ENCODE measurements at places on chromosomes 6 and 20.

GRCh38 chr6:37486121-37486839 is 13.4 kb downstream of the CCDC167 start:
- DNase-seq = no peak

DNA sequence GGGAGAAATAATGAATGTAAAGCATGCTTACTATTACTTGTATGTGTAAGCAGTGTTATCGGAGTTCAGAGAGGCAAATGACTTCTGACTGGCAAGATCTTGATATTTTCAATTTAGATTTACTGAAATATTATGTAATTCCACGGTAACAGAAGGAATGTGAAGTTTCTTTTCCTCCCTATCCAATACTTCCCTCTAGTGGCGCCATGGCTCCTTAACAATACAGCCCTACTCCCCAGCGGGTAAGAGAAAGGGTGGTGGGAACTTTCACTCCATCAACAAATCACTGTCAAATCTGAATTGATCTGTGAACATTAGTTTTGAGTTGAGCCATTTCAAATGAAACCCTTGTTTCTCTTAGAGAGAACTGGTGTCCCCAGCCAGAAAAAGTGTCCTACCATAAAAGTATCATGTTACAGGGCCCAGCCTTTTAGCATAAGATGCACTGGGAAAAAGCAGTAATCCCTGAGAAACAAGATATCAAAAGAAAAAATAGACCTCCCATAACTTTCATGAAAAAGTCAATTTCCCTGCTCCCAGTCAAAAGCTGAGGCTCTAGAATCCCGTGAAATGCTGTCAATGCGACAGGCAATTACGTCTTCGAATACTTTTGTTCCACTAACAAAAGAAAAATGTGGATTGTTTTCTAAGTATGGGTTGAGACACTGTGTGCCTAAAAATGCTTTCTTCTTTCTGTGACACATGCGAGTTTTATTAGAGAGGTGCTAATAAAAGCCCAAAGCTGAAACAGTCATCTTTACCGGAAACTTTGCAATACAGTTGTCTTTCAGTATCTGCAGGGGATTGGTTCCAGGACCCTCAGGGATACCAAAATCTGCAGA is 12.9 kb downstream of the COX7A2 start:
- DNase-seq = no peak

DNA sequence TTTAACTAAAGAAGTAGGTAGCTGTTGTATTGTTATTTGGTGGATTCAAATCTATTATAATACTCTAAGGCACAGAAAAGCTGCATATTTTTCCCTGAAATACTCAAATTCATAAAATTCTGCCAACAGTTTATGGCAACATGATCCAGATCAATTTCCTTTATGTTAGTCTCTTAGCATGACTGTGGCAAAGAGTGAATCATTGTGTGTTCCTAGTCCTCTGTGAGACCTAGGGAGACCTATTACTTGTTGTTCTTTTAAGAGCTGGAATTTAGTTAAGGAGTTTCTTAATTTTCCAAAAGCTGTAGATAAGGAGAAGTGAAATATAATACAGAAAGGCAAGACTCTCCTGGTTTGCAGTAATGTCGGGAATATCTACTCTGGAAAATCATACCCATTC is 149.6 kb downstream of the RIMS1 start:
- DNase-seq = no peak

GRCh38 chr6:165557674-165558073 is 105.4 kb downstream of the PDE10A start:
- no peak for DNase-seq

DNA sequence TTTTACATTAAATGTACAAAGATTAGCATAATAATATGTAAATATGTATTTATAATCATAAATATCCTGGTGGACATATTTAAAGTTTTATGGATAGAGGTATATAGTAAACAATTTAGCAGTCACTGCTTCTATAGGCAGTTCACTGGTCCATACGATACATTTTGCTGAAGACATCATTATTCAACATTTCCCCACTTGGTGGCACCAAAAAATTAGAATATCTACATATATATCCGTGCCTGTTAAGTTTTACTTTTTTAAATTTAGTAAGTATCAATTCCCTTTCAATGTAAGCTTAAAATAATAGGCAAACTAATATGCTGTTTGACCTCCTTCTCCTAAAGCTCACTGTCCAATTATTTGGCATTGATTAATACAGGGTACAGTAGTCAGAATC is 64.2 kb downstream of the LMBRD1 start:
- no peak for DNase-seq

DNA sequence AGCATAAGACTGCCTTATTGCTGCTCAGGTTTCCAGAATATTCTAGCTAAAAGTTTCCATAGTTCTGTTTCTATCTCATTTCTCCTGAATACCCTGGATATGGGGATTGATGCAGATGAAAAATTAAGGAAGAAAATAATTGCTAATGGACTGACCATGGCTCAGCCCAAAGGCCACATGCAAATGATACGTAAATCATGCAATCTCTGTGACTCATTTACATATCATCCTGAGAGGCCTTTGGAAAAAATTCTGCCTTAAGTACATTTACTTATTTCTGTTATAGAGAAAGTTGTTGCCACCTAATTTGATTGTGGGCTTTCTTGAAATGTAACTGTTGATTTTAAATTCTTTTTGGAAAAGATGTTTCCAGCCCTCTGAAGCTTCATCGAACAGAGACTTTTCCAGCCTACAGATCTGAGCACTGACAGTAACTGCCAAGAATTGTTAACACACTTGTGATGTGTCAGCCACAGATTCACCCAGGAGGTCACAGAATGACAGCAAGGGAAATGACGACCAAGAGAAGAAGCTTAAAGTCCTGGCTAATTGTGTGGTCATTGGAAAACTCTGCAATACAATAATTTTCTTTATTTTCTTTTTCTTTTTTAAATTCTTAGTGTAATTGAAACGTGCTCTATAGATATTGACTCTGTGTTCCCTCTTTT is 174.8 kb downstream of the DOK5 start:
- DNase-seq = no peak

DNA sequence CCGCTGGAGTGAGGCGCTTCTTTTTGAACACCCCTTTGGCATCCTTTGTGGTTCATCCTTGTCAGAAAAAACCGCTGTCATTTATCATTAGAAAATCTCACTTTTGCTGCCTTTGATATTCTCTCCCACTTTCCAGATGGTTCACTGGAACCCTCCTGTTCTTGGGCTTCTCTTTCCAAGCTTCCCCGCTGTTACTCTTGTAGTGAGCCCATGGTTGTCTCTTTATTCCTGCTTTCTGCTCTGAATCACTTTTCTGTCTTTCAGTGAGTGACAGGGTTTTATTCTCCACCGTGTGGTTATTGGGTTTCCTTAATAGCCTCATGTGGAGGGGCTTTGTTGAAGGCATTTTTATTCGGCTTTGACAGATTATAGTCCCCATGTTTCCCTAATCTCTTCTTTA is 117.0 kb downstream of the FARS2 start:
- DNase-seq = no peak

- DNase-seq = no peak
These were observed 19.5 kb upstream of the RSPH4A start for GRCh38 chr6:116596815-116597214.

GRCh38 chr6:26183581-26184366 is 96.5 kb downstream of the HFE start:
- peak; percentile 69 for DNase-seq

DNA sequence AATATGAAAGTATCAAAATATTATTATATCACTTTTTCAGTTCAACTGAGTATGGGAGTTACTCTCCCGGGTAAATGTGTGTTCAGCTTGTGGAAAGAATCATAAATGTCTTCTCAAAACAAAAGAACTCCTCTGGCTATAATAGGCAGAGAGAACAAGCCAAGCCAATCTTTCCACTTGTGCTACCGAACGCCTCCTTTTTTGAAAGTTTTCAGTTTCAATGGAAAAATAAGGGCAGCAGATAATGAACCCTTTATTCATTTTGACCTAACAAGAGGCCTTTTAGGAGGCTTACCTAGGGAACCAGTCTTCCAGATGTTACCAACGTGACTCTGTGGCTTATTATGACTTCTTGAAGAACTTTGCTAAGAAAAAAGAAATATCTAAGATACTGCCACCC is 67.5 kb downstream of the PDE7B start:
- no peak for DNase-seq

- no peak for DNase-seq
These were observed 220.0 kb upstream of the FOXQ1 start for GRCh38 chr6:1091900-1092299.

- DNase-seq = no peak
These were observed 229.5 kb downstream of the THBS2 start for GRCh38 chr6:169024047-169024660.

DNA sequence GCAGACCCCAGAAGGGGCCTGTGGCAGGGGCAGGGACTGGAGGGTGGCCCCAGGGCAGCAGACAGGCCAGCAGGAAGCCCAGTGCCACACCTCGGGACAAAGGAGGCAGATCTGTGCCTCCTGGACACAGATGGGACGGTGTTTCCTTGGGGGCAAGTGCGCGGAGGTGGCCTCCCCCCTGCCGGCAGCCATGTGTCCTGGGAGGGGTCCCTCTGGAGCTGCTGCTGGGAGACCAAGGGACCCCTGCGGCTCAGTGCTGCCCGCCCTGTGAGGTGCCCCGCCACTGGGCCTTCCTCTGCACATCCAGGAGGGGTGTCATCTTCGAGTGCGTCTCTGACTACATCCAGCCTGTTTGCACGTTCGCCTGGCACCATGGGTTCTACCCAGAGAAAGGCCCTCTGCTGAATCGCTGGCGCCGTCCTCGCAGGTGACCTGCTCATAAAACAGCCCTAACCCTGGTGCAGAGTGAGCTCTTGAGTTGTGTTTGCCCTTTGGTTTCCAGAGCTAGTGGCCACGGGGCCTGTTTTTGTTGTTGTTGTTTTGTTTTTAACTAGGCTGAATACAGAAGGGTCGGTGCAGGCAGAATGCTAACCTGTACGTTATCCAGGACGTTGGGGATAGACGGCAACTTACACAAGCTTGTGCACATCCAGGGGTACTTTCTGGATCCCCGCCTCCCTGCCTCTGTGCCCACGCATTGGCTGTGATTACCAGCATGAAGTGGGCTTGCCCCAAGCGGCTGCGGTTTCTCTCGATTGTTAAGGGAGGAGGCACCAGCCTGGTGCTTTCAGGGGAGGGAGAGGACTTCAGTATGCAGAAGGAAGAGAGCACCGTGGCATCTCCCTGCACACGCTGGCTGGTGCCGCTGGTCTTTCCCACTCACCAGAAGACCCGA is 1.3 kb upstream of the KCNQ2 start:
- no peak for DNase-seq

- no peak for DNase-seq
These were observed 34.7 kb downstream of the SLC35B3 start for GRCh38 chr6:8400663-8401062.

GRCh38 chr6:26331218-26332073 is 33.6 kb upstream of the BTN3A2 start:
- no peak for DNase-seq

- no peak for DNase-seq
These were observed 3.0 kb upstream of the GSTA5 start for GRCh38 chr6:52843605-52844004.

DNA sequence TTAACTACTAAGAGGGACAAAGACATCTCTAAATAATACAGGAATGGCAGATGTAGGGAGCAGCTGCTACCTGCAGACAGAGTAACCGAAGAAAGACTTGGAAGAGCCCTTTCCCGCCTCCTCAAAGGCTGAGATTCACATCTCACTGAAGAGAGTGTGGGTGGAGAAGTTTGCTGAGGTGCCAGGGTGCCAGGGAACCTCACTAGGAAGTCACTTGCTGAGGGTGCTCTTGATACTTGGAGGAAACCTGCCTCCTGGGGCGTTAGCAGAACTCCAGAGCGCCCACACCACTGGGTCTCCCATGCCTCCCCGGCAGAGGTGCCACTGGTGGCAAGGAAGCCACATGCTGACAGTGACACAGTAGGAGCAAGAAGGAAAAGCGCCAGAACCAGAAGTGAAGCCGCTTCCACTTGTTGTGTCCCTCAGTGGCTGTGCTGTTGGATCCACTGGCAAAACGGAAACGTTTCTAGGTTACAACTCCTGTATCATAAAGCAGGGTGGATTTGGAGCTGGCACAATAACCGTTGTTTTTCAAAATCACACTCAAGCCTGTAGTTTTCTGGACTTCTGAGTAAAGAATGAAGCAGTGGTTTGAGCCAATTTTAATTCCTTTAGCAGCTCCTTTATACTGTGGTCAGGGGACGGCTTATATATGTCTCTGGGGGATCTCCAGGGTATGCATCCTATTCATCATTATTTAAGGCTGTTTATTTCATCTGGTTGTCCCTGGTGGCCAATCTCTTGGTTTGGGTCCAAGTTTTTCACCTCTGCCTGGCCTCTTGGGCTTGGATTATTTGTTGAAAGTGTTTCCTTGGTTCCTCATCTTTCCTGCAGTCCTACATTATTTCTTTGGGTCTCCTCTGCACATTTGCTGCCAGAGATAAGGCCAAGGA is 64.5 kb downstream of the CDC5L start:
- no peak for DNase-seq

DNA sequence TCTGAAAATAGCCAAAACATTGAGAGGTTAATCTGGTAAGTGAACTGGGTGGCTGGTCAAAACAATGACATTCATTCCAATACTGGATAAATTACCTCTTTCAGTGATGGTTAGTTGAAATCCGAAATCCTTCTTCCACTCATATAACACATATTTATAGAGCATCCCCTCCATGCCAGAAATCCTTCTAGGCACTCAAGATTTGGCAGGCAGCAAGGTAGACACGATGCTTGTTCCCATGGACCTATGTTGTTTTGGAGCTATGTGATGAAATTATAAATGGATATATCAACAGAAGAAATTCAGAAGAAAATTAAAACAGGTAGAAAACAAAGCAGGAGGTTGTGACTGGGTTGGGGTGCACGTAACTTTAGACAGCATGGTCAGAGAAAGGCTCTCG is 26.3 kb upstream of the SNRPB2 start:
- DNase-seq = no peak

DNA sequence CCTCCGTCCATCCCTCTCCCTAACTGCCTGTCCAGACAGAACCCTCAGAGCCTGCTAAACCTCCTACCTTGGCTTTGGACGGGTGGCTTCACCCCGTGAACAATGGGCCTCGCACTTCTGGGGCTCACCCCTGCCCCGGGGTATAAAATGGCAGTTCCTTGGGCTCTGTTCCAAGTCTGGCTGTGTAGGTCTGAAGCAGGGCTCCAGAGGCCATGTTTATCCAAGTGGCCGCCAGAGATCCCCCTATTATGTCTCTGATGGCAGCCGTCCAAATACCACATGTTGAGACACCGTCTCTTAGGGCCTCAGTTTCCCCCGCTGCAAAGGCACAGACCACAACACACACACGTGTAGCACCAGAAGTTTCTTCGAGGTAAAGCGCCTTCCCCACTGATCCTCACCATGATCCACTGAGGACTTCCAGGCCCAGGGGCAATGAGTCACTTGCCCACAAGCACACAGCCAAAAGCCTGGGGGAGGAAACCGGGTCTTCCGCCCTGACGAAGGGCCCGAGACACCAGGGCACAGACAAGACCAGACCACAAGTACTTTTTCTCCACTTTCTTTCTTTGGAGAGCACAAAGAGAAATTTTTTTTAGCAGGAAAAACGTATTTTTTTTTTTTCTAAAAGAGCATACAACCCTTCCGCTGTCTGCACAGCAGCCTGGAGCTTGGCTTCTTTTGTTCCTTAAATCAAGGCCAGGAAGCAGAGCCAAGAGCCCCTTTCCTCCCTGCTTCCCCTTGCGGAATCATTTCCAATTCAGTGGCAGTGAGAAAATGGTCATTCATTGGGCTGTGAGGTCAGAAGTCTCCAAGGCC is 11.8 kb downstream of the CPNE5 start:
- no peak for DNase-seq
